ENCODE measurements at places on chromosomes 11 and 22.

DNA sequence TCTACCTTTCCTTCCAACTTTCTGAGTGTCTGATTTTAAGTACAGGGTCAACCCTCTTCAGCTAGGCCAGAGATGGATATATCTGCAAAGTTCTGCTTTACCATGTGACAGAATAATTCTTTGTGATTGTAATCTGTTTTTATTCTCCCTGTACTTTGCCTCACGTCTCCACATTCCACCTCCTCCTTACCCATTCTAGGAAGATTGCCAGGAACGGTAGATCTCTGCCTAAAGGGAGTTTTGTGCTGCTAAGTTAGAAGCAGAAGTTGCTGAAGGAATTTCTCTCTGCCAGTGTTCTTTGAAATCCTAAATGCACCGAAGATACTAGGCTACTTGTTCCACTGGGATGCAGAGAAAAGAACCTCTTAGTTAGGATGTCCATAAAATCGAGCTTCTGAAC, 20.7 kb upstream of the FAM181B start:
- no peak for DNase-seq

- DNase-seq: no peak
Observed at GRCh38 chr22:37417264-37417663, 10.0 kb downstream of the ELFN2 start.

GRCh38 chr22:37186228-37186996, 1.6 kb downstream of the C1QTNF6 start:
- DNase-seq: peak; percentile 67

- no peak for DNase-seq
Observed at GRCh38 chr22:30695351-30695851, 727 bp downstream of the OSBP2 start.

DNA sequence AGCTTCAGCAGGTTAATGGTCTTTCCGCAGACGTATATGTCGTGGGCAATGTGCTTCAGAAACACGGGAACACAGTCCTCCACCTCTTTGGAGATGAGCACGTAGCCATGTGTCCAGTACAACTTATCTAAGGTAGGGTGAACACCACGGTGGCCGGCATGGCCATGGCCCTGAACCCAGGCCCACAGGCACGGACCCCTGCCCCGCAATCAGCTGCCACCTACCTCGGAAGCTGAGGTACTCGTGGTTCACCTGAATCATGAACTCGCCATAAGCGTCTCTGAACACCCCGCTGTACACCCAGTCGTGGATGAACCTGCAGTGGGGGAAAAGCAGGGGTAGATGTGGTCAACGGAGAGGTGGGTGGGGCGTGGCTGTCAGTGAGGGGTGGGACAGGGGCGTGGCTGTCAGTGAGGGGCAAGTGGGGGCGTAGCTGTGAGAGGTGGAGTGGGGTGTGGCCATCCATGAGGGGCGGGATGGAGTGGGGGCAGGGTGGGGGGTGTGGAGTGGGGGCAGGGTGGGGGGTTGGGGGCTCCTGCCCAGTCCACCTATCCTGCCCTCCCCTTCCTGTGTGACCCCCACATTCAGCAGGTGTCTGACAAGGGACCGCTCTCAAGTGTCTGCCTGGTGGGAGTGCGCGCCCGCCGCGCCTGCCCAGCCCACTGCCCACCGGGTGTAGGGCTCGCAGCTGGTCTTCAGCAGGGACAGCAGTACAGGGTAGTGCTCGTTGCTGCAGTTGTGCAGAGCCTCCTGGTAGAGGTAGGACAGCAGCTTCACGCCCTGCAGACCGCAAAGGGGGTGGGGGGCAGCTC, 18.6 kb downstream of the TUBGCP6 start:
- no peak for DNase-seq

DNA sequence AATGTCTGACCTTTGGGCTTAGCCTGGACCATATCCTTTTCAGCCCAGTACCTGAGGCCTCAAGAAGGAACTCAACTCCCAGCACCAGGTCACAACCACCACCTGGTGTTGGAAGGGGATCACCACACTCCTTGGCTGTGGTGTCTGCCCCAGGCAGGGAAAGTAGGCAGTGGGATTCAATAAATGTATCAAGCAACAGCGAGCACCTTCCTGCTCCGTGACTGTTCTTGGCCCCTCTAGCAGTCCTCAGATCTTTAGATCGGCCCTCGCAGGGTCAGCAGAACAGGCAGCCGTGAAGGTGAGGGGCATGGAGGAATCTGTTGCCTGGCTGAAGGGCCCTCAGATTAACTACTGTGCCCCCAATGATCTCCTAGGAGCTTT, 15.9 kb downstream of the ARFGAP2 start:
- no peak for DNase-seq

DNA sequence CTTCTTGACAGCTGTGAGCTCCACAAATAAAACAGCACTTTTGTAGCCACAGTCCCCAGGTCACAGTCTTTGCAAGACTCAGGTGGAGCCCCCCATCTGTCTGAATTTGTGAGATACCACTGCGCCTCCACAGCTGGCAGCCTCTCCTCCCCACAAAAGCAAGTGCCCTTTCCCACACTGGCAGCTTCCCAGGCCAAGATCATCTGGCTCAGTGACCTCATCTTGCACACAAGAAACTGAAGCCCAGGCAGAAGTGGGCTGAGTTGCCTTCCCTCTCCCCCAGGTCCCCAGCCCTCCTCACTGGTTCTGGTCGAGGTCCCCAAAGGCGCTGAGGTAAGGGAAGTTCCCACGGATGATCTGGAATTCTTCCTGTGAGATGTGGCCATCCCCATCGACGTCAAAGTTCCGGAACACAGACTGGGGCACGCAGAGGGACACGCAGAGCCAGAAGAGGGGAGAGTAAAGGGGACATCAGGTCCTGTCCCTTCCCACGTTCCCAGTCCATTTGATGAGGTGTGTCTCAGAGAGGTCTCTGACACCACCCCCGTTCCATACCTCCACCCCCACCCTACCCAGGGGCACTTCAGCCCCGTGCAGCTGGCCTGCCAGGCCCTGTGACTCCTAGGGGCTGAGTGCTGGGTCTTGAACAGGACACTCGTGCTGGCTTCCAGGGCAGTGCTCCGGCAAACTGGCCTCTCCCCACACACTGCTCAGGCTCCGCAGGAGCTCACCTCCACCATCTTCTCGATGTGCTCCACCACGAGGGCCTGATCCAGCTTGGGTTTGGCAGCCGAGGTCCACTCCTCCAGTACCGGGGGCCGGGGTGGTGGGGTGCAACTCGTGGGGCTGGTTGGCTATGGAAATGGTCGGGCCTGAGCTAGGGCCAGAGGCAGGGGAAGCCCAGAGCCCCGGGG, 8.9 kb downstream of the RASGRP2 start:
- no peak for DNase-seq

GRCh38 chr11:69088676-69089146, 40.0 kb downstream of the TPCN2 start:
- DNase-seq: peak; percentile 78

Measured in muscle of arm (tissue), 14 donors.